ENCODE measurements at places on chromosomes 5 and 9. TPM values are rescaled to one million over a fixed set of nuclear protein-coding genes. Genes with fewer than 3 reads are reported as not detected.

- DNase-seq = no peak
- no peaks in the 10 kb centered on the region for H3K36me3 ChIP-seq
- no peak overlapping the region for H3K27ac ChIP-seq
- H3K4me1 ChIP-seq = no peaks in the 10 kb centered on the region
- H3K4me3 ChIP-seq = no peak overlapping the region
Measured at GRCh38 chr5:100424787-100425186, 110.4 kb upstream of the FAM174A start.

- H3K4me1 ChIP-seq = no peaks in the 10 kb centered on the region
- H3K27me3 ChIP-seq = no peaks in the 10 kb centered on the region
- no peak overlapping the region for H3K27ac ChIP-seq
- no peaks in the 10 kb centered on the region for H3K36me3 ChIP-seq
- no peak for DNase-seq
- no peak overlapping the region for H3K4me3 ChIP-seq
Measured at GRCh38 chr5:64100203-64100602, 65.4 kb upstream of the RNF180 start.

DNA sequence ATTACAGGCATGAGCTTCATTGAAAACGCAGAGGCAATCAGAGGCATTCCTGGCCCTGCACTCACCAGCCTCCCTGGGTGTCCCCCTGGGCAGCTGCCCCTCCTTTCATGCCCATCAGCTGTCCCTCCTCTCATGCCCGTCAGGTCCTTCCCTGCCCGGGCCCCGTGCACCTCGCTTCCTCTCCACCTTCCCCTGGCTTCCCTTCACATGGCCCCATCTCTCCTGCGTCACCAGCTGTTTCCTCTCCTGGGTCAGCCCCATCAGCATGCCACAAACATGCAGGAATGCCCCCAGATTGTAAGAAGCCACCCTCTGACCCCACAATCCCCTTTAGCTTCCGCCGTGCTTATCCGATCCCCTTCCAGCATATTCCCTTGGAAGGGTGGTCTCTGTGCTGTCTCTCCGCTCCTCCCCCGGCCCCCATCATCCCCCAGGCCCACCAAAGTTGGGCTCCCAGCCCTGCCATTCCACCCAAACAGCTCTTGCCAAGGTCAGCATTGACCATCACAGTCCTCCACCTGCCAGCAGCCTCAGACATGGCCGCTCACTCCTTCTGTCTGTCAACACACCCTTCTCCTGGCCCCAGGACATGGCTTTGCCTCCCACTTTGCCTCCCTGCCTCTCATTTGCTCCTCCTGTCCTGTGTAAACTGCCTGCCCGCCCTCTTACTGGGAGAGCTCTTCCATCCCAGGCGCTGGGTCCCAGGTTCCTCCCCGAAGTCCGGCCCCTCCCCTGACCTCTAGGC lies 98.6 kb upstream of the IER5L start:
- H3K36me3 ChIP-seq = no peaks in the 10 kb centered on the region
- no peak overlapping the region for H3K4me3 ChIP-seq
- peaks cover 20% of the 10 kb centered on the region for H3K27me3 ChIP-seq
- no peak overlapping the region for H3K27ac ChIP-seq

Gene UAP1L1
- total RNA-seq = 66.8 TPM

Measured in activated CD8-positive, alpha-beta T cell treated with anti-CD3 and anti-CD28 coated beads, Interleukin-2, amount 10 ng/mL, durations not matched to agents 7 days and 5 days (primary cell).